Endodermal cell (in vitro differentiated cells): ENCODE measurements at places on chromosomes 16 and 17. TPM values are rescaled to one million over a fixed set of nuclear protein-coding genes. Genes with fewer than 3 reads are reported as not detected.
A peak's percentile ranks its signal among the peaks of the same experiment; 100 is the strongest.

DNA sequence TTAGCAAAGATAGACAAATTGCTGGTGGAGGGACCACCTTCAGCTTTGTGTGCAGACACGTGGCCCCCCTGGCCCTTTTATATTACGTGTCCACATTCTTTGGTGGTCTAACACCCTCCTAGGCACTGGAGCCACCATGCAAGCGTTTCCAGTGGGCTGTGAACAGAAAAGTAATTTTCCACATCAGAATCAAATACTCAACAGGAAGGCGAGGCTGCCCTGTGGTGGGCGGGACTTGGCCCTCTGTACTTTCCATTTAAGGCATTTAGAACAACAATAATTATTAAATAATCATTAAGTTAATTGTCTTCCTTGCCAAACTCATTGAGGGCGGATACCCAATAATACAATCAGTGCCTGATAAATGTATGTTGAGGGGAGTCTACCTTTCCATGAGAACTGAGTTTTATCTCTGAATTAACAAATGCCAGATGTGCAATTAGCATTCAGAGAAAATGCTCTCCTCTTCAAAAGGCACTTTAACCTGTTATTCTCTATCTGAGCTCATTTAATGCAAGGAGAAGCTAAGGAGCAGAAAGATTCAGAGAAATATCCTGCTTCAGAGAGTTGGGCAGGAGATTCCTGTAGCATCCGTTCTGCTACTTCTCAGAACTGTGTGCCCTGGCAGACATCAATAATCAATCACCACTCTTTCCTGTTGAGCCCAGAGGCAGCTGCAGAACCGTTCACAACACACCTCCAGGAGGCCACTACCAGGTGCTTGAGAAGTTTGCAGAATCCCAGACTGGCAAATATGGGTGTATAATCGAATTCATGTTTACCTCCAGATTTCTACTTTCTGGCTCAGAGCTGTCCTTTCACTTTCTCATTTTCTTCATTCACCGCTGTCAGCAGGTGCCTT lies 109.4 kb downstream of the CMIP start:
- no peak for DNase-seq

RPGRIP1L gene
- total RNA-seq: 13.7 to 23.6 TPM (median 19.8 TPM) in 3 replicates

GRCh38 chr16:87560428-87561199 lies 41.7 kb upstream of the JPH3 start:
- DNase-seq: peak; percentile 92

DNA sequence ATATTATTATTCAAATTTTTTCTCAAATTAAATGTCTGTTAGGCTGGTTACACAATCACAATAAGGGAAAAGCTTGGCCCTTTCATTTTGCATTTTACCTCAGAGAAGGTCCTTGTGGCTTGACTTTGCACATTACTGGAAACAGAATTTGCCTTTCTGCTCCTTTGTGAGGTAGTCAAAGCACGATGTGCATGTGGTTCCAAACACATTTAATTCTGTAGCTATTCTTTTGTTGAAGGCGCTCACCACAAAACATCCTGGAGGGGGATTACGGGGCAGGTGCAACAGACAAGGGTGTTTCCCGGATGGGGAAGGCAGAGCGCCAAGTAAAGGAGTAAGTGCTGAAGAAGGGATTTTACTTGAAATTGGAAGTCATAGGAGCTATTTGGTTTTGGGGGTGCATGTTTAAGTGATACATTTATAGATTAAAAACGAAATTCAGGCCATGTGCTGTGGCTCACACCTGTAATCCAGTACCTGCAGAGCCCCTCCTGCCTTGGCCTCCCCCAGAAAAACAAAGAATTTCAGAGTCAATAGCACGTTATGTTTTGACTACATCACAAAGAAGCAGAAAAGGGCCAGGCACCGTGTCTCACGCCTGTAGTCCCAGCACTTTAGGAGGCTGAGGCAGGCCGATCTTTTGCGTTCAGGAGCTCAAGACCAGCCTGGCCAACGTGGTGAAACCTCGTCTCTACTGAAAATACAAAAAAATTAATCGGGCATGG lies 31.2 kb upstream of the TENT4B start:
- DNase-seq: no peak

GRCh38 chr17:76467809-76468633 lies 618 bp downstream of the AANAT start:
- no peak for DNase-seq

DNA sequence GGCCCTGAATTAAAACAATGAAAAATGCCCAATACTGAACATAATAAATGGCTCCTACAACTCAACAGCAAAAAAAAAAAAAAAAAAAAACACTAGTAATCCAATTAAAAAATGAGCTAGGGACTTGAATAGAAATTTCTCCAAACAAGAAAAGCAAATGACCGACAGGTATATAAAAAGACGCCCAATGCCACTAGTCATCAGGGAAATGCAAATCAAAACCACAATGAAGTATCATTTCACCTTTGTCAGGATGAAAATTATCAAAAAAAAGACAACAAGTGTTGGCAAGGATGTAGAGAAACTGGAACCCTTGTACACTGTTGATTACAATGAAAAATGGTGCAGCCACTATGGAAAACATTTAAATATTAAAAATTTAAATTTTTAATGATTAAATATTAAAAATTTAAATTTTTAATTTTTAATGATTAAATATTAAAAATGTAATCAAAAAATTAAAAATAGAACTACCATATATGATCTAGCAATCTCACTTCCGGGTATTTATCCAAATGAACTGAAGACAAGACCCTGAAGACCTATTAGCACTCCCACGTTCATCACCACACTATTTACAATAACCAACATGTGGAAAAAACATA lies 28.1 kb downstream of the BBS2 start:
- DNase-seq: no peak

KRT20 gene
- not detected in 3 replicates for total RNA-seq

DNA sequence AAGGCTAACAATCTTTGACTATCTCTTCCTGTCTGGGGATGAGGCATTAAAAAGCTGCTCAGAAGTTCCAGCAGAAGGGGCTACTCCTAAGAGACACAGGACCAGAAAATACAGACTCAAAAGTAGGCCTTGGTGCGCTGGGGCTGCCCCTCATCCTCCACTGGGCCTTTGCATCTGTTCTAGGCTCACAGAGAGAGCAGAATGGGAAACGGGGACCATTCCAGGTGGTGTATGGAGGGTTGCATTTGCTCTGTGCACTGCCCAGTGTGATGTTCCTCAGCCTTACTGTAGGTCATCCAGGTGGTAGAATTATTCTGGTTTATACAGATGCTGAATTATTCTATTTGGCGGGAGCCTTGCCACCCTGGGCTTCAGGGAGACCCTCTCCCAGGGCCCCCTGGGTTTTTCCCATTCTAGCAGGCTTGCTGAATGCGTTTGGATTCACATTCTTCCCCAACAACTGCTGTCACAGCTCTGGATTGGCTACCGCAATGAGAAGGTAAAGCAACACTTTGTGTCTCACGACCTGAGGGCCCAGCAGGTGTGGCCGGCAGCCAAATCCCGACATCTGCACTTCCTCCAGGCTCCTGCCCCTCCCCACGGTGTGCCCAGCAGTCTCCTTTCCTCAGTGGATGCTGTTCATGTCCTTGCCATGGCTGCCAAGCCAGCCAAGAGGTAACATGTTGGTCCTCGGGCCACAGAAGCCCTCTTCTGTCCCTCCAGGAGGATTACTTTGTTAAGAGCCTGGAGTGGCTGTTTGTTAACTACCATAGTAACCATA lies 25.0 kb upstream of the ZNHIT3 start:
- DNase-seq: peak; percentile 28
